ENCODE measurements at places on chromosomes 3 and 15. TPM values are rescaled to one million over a fixed set of nuclear protein-coding genes. Genes with fewer than 3 reads are reported as not detected.

RYR3 gene
- total RNA-seq, result 0.08 TPM

MST1R gene
- 1.2 TPM for total RNA-seq

MED12L gene
- 0.35 TPM for total RNA-seq

CYP8B1 gene
- not detected for total RNA-seq

POLQ gene
- total RNA-seq, result 0.28 TPM

ZNF662 gene
- total RNA-seq, result 1.7 TPM

DAZL gene
- not detected for total RNA-seq

HTR3E gene
- not detected for total RNA-seq

EPHB3 gene
- 2.1 TPM for total RNA-seq

CPLX3 gene
- total RNA-seq, result 10.8 TPM

NUP210 gene
- 4.4 TPM for total RNA-seq

GRCh38 chr15:94375997-94376396 is 144.6 kb downstream of the MCTP2 start:
- DNase-seq, result no peak

DNA sequence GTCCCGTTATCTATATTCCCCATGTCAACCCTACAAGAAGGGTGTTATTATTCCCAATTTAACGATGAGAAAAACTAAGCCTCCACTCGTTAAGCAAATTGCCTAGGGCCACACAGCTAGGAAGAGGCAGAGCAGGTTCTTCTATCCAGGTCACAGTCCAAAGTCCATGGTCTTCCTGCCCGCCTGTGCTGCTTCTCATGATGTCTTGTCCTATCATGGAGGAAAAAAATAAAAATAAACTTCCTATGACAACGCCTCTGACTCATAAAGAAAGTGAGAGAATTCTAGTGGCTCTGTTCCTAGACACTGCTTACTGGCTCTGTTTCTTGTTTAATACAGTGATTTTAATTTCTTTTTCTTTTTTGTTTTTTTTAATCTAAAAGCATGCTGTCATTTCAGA is 9.7 kb downstream of the COL8A1 start:
- no peak for DNase-seq

GRCh38 chr3:179734497-179735281 is 81.8 kb downstream of the USP13 start:
- no peak for DNase-seq

DNA sequence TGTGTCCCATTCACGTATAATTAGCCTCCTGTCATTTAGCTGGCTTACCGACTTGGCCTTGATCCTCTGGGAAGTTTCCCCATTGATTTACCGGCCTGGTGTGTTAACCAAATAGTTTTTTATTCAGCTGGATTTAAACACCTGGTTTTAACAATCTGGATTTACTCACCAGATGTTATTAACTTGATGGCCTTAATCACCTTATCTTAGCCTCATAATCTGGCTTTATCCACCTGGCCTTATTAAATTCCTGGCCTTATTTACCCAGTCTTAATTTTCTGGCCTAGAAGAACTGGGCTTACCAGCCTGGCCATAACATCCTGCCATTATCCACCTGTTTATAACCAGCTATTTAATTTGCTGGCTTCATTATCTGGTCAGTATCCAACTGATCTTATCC is 89.9 kb downstream of the IL12A start:
- DNase-seq, result no peak

DNA sequence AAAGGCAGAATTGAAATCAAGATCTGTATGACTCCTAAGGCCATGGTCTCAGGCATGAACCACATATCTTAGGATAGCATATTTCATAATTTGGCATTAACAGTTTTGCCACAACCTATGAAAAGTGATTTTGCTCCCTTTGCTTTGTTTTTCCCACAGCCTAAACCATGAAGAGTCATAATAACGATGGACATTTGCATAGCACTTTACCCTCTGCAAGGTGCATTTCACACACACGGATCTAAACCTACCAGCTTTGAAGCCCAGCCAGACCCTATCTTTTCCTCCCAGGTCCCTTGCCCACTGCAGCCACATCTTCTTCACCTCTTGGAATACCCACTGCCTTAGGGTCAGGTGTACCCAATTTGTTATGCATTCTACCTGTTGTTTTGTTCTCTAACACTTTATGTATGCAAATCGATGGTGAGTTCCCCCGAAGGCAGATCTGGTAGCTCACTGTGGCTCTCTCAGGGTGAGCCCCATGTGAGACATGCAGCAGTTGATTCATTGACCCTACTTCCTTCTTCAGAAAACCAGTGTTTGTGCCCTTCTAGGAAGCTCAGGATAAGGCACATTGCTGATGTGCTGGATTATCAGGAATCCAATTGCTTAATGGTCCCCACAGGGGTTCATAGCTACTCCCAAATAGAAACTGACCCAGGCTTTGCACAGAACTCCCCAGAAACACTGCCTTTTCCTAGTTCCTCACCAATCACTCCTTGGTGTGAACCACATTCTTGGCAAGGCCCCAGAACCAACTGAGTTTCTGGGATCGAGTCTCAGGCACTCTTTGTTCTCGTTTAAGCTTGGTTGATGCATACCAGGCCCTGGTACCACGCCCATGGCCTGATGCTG is 8.7 kb downstream of the ARHGAP31 start:
- DNase-seq, result no peak

- no peak for DNase-seq
Measured at GRCh38 chr15:74215958-74216357, 13.4 kb upstream of the STRA6 start.

DNA sequence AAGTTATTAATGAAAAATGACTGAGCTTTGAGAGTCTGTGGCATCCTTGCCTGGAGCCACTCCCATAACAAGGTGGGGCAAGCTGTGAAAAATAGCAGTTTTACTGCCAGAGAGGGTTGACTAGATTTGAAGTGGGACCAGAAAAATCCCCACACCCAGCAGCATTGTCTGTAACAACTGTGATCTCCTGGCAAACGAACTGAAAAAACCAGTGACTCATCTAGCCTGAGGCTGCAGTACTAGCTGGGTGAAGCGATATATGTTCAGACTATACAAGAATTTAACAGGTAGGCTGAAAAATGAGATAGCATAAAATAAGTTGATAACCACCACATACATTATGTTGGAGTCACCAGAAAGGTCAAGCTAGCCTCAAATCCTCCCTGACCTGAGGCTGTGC is 64.0 kb downstream of the DPH6 start:
- DNase-seq, result no peak

- DNase-seq, result no peak
Measured at GRCh38 chr3:100189444-100189964, 71.3 kb upstream of the TBC1D23 start.

- no peak for DNase-seq
Measured at GRCh38 chr15:94069844-94070243, 161.5 kb upstream of the MCTP2 start.

DNA sequence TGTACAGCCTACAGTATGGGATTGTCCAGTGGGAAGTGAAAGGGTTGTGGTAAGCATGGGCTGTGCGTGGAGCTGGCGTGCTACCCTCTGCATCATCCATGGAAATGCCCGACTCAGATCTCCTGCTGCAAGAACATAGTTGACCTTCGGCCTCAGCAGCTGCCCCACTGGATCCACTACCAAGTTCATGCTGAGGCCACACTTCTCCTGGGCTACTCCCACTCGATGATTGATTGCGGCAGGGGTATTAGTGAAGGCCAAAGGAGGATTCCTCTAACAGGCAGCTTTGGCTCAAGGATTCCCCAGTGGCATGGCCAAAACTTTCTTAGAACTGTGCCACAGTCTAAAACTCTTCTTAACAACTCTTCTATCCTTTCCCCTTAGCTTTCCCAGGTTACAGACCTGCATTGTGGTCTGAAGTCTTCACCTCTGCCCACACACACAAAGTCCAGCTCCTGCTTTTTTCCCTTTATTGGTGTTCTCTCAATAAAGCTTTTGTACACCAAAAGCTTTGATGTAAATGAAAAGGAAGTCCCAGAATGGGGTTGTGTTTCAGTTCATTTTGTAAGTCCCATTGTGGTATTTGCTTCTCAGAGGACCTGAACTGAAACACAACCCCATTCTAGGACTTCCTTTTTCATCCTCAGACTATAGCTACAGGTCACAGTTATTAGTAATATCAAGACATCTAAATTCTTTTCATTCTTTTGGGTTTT is 4.9 kb upstream of the TBC1D5 start:
- no peak for DNase-seq

- DNase-seq, result no peak
Measured at GRCh38 chr3:12591997-12592715, 35.3 kb downstream of the MKRN2 start.

DNA sequence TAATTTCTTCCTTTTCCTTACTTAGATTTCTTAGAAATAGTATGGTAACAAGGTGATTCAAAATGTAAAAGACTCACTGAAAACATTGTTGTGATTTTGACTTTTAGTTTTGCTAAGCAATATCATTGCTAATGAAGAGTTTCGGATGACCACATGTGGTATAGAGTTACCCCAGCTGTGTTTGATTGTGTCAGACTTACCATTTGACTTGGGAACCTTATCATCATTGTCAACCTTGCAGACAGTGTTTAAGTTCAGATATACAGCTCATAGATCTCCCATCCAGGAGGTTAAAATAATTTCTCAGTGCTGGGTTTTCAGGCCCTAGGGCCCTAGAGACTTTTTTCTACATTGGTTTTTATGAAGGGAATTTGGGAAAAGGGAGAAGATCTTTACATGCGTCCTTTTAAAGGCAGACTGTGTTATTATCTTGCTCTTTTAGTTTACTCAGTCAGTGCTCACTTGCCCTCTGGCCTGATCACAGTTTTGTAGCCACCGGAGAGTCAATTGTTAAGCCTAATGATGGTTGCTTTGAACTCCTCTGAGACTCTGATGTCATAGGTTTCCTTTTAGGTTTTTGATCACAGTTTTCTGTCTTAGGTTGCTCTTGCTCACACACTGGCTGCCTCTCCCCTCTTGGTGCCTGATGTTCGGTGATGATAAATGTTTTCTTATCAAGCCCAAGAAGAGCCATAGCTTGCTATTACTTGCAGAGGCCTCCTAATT is 133.5 kb upstream of the ZPLD1 start:
- DNase-seq, result no peak

DNA sequence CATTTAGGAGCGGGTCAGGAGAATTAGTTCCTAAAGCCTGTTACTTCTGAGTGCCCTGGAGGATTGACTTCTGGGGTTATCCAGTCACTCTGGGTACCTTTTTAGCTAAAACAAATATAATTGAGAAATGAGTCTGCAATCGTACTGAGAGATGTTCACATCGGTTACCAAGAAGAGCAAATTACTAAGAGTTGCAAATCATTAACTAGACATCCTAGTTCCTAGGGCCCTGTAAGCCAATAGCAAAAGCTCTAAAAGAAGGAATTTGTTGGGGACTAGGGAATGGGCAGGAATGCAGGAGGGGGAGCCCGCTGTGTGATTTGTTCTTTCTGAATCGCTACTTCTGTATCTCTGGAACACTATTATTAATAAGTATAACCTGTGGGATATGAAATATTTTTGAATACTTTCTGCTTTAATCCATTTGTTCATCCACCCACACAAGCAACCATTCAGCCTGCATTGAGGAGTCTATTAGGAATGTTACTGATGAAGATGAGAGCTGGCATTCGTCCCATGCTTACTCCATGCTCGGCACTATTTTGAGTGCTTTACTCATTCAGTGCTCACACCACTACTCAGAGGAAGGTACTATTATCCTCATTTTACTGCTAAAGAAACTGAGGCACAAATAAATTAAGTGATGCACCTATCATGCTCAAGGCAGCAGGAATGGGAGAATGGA is 31.5 kb upstream of the KY start:
- DNase-seq, result no peak

GRCh38 chr3:128845119-128845777 is 34.2 kb upstream of the ACAD9 start:
- no peak for DNase-seq

DNA sequence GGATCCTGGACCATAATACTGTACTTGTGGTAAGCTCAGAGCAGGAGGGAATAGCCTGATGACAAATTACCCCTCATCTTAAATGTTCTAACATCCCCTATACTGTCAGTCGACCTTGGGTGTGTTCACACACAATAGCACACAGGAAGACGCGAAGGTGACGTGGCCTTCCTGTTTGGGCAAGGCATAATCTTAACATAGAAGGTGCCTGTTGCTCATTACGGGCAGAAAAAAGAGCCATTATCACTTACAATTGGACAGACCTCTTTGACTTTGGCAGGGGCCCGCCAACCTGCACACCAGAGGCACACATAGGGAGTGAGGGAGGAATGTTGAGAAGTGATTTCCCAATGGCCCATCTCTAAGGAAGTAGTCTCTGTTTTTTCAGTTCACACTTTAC is 144.2 kb downstream of the ANO10 start:
- no peak for DNase-seq

DNA sequence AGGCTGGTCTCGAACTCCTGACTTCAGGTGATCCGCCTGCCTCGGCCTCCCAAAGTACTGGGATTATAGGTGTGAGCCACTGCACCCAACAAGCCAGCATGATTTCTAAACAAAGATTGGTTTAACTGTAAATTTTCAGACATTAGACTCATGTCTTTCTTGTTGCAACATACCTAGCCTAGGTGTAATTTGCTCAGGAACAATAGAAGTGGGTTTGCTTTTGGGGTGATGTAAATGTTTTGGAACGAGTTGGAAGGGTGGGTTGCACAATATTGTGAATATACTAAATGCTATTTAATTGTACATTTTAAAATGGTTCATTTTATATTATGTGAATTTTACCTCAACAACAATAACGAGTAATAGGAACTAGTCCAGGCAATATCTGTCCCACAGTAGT is 7.1 kb downstream of the CCR4 start:
- no peak for DNase-seq

- no peak for DNase-seq
Measured at GRCh38 chr3:171791692-171792076, 18.6 kb downstream of the PLD1 start.

GRCh38 chr3:129506231-129506742 is 22.2 kb upstream of the RHO start:
- no peak for DNase-seq

DNA sequence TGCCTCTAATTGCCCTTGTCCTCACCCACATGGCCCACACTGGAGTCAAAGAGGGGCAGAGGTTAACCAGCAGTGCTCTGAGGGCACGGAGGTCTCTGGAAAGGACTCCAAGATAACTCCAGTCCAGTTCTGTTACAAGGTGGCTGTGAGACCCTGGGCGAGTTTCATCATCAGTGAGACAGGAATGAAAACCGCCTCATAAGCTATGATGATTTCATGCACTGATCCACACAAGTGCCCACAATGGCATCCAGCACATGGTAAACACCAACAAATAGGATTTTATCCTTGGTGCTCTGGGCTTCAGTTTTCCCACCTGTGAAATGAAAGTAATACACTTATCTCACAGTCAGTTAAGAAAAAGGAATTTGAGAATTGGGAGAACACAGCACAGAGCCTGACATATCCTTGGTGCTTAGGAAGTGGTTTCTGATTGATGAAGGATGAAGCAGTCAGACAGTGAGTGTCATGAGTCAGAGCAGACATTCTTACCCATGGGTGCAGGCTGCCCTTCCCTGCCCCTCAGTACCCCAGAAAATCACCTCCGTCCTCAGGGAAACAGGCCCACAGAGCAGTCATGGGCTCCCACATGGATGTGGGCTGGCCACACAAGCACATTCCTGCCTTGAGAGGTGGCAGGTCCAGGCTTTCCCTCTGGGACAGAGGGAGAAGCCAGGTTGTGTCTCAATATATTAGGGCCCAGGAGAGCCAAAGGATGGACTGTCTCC is 48.4 kb downstream of the DAPK2 start:
- no peak for DNase-seq

- DNase-seq, result no peak
Measured at GRCh38 chr15:40790718-40791117, 16.2 kb upstream of the ZFYVE19 start.
